OCI-M1 (cell line): ENCODE measurements at places on chromosomes 13 and 19.

DNA sequence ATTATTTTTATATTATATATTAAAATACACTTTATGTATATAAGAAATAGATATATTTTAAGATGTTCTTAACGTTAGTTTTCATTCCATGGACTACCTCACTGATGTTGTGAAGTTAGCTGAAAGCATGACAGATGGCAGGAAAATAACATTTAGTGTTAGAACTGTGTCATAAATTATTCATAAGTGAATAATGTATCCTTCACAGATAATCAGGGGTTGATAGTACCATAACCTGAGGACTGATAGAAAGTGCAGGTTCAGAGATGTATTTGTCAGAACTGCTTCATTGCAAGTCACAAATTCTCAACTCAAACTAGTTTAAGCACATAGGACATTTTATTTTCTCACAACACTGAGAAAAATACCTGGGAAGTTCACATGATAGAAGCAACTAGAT is 14.6 kb upstream of the DIAPH3 start:
- no peak for DNase-seq

- DNase-seq, result no peak
Observed at GRCh38 chr13:106523576-106523975, 11.9 kb downstream of the EFNB2 start.

DNA sequence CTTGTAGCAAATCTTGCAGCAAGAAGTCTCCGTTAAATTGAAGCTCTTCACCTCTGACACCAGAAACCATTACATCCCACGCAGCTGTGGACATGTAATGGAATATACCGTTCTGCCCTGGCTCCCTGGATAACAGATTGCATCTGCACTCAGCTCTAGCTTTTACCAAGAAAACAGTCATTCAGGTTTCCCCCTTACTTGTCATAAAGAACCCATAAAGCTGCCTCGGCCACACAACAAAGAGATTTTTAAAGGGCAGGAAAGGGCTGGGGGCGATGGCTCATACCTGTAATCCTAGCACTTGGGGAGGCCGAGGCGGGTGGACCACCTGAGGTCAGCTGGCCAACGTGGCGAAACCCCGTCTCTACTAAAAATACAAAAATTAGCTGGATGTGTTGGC is 127.6 kb upstream of the RFC3 start:
- no peak for DNase-seq

DNA sequence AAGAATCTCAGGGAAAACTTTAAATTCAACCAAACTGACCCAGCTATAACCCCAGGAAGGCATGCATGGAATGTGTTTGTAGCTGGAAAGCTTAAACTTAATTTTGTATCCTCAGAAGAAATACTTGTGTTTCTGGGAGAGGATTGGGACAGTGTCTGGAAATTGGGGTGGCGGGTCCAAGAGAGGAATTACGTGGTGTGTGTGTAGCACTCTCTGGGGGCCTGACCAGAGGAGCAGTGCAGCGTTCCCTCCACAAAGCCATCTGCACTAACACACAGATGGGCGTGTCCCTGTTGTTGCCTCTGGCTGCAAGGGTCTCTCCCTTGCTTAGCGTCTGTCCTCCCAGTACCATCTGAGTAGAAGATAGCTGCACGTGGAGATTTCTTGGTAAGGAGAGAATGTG is 6.4 kb downstream of the GARRE1 start:
- no peak for DNase-seq

GRCh38 chr13:88919970-88920628 is 1248.9 kb downstream of the SLITRK5 start:
- DNase-seq, result peak; percentile 43

- peak; percentile 93 for DNase-seq
Observed at GRCh38 chr19:58117841-58118575, 20.0 kb upstream of the ZSCAN18 start.

DNA sequence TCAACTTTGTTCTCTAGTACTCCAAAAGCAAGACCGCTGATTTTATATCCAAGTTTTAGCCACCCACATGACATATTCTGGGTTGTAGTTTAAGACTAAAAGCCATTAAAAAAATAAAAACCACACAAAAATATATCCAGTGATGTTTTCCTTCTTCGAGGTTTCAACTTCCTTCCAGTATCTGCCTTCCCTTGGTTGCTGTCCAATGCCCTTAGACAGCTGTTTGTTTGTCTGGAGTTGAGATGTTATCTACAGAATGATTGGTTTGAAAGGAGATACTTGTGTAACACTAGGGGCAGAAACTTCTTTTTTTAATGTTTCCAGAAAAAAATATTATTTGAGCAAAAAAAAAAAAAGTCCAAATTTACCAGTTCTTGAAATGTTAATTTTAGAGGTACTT is 591.5 kb upstream of the PCDH9 start:
- peak; percentile 54 for DNase-seq

GRCh38 chr19:1566392-1567115 is 1.6 kb downstream of the MEX3D start:
- DNase-seq, result no peak

DNA sequence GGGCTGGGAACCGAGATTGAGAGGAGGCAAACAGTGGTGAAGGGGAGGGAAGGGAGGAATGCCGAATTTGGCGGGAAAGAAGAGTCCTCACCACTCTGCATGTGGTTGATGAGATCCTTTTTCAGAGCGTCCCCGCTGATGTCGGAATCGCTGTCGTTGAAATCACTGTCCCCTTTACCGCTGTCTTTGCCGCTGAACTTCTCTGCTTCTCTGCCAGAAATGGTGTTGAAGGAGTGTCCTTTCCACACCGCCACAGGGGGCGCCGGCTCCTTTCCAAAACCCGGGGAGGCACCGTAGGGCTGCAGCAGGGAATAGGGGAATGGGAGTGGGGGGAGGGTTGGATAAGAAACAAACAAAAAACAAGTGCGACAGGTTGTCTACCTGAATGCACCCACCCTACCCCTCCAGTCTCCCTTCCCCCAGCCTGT is 3.1 kb downstream of the PCDH8 start:
- DNase-seq, result no peak

DNA sequence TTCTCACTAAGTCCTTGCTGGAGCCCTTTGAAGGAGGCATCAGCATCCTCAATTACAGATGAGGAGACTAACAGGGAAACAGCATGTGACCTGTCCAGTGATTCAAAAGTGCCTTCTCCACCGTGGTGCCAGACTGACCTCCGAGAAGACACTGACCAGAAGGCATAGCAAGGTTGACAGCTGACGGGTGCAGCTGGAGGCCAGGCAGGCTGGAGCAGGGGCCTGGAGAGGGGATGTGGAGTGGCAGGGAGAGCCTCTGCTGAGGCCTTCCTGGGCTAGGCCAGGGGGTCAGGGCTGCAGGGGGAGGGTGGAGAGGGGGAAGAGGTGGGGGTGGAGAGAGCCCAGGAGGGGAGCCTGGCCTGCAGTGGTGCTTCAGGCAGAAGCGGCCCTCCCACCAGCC is 66.3 kb downstream of the KCTD15 start:
- no peak for DNase-seq

GRCh38 chr19:29480507-29480906 is 45.3 kb upstream of the VSTM2B start:
- no peak for DNase-seq

DNA sequence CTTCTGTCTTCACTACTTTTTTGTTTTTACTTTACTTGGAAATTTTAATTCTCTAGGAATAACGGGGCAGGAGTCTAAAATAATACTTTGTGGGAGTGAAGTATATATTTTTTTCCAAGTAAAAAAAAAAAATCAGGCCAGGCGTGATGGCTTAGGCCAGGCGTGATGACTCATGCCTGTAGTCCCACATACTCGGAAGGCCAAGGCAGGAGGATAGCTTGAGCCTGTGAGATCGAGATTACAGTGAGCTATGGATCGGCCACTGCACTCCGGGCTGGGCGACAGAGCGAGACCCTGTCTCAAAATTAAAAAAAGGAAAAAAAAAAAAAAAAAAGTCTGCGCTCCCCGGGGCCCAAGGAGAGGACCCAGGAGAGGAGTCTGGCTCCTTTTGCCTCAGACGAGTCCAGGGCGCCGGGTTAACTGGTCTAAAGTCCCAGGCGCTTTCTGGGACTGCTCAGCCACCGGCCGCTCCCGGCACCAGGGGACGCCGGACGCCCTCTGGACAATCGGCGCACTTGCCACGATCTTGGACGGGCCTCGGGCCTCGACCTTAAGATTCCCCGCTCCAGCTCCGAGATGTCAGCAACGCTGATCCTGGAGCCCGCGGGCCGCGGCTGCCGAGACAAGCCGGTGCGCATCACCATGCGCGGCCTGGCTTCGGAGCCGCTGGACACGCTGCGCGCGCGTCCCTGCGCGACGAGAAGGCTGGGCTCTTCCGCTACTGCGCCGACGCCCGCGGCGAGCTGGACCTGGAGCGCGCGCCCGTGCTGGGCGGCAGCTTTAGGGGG is 2.7 kb upstream of the ZFP82 start:
- no peak for DNase-seq

DNA sequence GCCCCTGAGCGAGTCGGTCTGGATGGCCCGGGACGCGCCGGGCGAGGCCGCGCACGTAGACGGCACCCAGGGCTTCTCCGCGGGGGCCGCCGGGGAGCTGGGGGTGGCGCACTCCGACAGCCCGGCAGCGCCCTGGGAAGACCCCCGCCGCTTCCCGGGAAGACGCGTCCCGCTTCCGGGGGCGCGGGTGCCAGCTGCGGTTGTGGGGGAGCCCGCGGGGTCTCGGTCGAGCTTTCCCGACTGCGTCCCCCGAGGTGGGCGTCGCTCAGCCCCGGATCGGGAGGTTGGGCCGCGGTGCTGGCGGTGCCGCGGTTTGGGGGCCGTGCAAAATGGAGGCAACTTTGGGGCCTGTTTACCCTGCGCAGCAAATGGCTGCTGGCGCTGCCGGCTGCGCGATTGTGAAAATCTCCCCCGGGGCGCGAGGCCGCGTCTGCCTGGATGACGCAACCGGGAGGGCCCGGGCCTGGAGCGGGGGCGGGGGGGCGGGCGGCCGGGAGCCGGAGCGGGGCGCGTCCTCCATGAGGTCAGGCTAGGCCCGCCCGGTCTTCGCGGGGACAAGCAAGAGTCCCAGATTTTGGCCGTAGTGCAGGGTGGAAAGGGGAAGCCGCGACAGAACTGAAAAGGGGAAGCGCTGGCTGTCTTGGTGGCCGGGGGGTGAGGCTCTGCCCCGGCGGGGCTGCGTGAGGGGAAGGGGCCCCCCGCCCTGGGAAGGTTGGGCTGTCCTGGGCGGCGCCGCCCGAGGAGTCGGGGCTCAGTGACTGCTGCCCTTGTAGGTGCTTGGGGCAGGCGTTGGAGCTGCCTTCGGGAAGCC is 11.3 kb downstream of the PEAK3 start:
- peak; percentile 68 for DNase-seq

DNA sequence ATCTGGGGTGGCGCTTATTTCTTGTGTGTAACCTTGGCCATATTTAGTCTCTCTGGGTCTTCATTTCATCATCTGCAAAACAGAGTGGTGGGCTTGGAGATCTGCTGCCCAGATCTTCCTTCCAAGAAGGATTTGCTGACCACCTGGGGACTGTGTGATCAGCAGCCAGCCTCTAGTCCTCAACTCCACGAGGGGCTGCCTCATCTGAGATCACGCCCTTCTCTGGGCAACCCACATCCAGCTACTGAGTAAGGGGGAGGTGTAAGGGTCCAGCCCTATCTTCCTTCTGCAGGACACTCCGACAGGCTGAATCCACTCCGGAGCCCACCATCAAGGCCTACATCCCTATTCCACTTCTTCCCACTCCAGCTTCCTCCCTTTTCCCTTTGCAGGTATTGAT is 57.9 kb downstream of the CHST8 start:
- DNase-seq, result no peak

- no peak for DNase-seq
Observed at GRCh38 chr19:16013181-16013850, 63.0 kb upstream of the TPM4 start.

GRCh38 chr13:32496599-32497160 is 41.9 kb downstream of the N4BP2L2 start:
- peak; percentile 37 for DNase-seq

GRCh38 chr13:50236898-50237318 is 221.7 kb downstream of the KCNRG start:
- DNase-seq, result no peak

GRCh38 chr19:7789447-7789846 is 26.4 kb downstream of the CLEC4M start:
- no peak for DNase-seq

- DNase-seq, result peak; percentile 67
Observed at GRCh38 chr19:55116232-55116858, 1.1 kb downstream of the PPP1R12C start.

- no peak for DNase-seq
Observed at GRCh38 chr19:49684251-49684982, 5.0 kb upstream of the ADM5 start.

GRCh38 chr13:44382635-44383145 is 9.1 kb downstream of the SERP2 start:
- peak; percentile 95 for DNase-seq

- no peak for DNase-seq
Observed at GRCh38 chr13:19239114-19239860, 57.7 kb upstream of the TUBA3C start.
